Glomerular endothelial cell (primary cell): ENCODE measurements at places on chromosomes 2 and 18. TPM values are rescaled to one million over a fixed set of nuclear protein-coding genes. Genes with fewer than 3 reads are reported as not detected.

The NEU2 gene
- total RNA-seq: not detected in 2 replicates

The CROCC2 gene
- not detected in 2 replicates for total RNA-seq

The FIGN gene
- total RNA-seq: 3.0 and 4.7 TPM in 2 replicates

- no peak for DNase-seq
These were observed 2.2 kb downstream of the SETBP1 start for GRCh38 chr18:44682871-44683221.

- DNase-seq: no peak
These were observed 37.8 kb upstream of the ASAP2 start for GRCh38 chr2:9168821-9169221.

DNA sequence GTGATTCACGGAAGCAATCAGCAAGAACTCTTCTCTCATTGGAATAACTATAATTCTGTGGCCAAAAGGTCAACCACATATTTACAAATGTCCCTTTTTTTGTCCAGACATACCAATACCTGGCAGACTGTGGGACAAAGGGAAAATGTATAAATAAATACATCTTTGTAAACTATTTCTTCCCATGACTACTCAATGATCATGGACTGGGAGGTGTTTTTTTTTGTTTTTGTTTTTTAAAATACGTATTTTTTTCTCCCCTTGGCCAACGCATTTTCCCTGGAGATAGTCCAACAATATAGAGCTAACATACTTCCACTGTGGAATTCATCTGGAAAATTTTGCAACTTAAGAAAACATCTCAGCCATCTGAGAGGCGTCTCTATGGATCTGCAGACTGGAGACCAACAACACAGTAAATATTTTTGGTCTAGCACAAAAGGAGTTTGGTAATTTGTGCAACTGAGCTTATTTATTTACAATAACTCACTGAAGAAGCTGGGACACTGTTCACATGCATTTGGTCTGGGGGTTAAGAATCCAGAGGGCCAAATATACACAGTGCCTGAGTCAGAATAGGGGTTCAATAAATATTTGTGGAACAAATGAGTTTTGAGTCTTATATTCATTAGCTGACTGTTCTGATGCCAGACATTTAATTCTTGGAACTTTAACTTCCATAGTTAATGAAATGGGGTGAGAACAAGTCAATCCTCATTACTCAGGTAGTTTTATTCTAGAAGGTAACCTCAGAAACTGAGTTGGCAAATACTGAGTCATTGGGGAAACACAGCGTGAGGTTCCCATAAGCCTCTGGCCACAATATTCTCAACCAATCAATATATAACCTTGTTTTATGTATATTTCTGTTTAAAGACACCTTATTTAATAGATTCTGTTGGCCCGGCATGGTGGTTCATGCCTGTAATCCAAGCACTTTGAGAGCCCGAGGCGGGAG is 36.2 kb downstream of the CCBE1 start:
- DNase-seq: no peak

GRCh38 chr2:96926236-96926635 is 56.4 kb upstream of the SEMA4C start:
- DNase-seq: no peak

DNA sequence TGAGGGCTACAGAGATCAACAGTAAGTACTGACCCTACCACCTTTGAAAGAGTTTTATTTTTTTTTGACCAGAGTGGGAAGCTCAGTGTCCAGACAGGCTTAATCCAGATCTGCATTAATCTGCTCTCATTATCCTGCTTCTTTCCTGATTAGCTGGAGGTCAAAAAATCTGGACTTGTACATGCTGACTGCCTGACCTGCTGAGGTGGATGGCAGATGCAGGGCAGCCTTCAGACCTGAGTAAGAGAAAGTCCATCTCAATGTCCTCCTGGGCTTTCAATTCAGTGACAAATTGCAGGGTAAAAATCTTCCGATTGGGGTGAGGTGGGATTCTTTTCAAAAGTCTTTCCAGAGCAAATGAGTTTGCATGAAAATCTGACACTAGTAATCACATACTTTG is 998.8 kb upstream of the PIK3C3 start:
- no peak for DNase-seq

- DNase-seq: no peak
These were observed 21.8 kb downstream of the HSPD1 start for GRCh38 chr2:197477797-197478196.

GRCh38 chr2:168255103-168255502 is 7.7 kb upstream of the STK39 start:
- no peak for DNase-seq

GRCh38 chr2:74739129-74739528 is 85.1 kb downstream of the SEMA4F start:
- DNase-seq: no peak

DNA sequence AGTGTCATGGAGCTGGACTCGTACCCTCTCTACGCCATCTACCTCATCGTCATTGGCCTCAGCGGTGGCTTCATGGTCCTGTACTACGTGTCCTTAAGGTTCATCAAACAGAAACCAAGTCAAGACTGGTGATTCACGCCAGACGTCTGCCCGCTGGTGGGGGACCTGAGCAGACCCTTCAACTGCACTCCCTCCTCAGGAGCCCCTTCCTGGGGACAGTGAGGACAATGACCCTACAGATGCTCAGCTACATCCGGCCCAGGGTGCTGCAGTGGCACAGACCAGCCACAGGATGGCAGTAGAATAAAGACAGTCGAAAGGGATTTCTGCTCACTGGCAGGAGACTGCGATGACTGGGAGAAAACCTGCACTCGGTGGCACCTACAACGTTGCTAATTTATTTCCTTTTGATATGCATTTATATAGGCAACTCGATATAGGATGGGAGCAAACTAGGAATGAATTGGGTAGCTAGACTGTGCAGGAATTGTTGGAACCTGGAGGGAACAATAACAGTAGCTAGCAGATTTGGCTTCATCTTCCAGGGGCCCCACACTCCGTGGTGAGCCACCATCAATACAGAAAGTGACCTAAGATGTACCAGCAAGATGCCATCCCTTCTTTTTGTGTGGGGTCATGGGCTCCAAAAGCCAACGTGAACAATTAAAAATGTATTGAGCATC is 39.2 kb downstream of the ABCG8 start:
- peak; percentile 10 for DNase-seq

GRCh38 chr2:171327043-171327496 is 106.7 kb downstream of the METTL8 start:
- no peak for DNase-seq

DNA sequence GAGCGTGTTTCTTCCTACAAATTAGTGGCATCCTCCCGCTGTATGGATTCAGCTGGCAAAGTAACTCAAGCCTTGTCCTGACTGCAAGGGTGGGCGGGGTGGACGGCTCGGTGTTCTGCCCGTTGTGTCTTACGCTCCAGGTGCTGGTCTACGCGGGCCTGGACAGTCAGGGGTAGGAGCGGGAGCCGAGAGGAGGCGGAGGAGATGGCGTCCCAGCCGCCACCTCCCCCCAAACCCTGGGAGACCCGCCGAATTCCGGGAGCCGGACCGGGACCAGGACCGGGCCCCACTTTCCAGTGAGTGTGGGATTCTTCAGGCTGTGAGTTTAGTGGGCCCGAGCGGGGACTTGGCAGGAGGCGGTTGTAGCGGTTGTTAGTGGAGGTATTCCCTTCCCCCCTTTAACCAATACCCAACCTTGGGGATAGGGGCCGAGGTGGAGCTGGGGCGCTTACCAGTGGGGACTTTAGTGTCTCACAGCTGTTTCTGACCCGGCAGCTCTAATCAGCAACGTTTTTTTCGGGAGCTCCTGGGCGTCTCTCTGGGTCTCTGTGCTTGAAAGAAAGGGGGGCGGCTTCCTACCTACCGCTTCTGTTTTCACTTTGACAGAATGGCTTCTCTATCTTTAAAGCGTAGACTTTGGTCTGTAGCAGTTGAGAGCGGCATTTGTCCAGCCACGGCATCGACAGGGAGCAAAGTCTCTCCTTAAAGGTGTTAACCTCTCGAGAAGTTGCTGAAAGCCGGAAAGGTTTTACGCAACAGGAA is at the start of the genes PEX13 and PUS10:
TSS of gene PEX13 (plus strand) at position 165 of the 762 bp plus-strand sequence. CDS start at position 205, 40 bp downstream.
TSS of gene PUS10 (minus strand) at position 700 of the 762 bp plus-strand sequence. CDS start 6,365 bp downstream, outside the sequence.
- no peak for DNase-seq
